Occipital lobe (tissue), 3 donors: ENCODE measurements at places on chromosomes 2 and 18. TPM values are rescaled to one million over a fixed set of nuclear protein-coding genes. Genes with fewer than 3 reads are reported as not detected.

The RAB17 gene
- total RNA-seq, result 0.16 TPM

The TACR1 gene
- total RNA-seq, result 0.47 TPM

The UGT1A6 gene
- not detected for total RNA-seq

DNA sequence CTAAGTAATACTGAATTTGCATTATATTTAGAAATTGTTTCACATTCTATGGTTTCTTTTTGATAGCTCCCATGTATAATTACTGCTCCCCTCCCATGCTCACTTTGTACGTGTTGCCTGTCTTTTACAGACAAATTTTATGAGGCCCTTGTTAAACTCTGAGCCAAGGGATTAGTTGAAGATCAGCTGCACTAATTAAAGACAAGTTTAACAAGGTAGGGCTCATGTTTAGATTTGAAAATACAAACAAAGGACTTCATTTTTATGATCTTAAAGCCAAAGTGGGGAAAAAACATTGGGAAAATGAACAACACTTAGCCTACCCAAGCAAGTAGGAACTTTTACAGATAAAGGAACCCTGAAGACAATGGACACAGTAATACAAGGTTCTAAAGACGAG, 46.2 kb downstream of the ARHGAP28 start:
- no peak for DNase-seq

- no peak for DNase-seq
These were observed 85.5 kb downstream of the SCN1A start for GRCh38 chr2:166042356-166042755.
